ENCODE measurements at places on chromosomes 5 and 9.
A peak's percentile ranks its signal among the peaks of the same experiment; 100 is the strongest.

GRCh38 chr9:108477529-108478006 lies 378.2 kb downstream of the ACTL7B start:
- no peak for DNase-seq

DNA sequence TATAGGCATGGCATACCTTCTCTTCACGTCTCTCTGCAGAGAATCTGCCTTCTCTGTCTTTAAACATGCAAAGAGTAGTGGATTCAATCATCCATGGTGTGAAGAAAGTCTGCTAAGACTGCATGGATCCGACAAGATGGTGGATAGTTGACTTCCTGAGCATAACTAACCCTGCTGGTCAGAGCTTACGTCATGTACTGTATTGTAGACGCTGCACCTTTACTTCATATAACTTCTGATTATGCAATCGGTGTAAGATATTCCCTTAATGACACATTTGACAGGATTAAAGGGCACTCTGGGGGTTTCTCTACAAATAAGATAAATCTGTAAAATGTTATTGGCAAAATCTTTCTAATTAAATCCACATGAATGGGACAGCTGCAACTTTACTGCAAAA lies 240.3 kb upstream of the NREP start:
- DNase-seq, result peak; percentile 83

DNA sequence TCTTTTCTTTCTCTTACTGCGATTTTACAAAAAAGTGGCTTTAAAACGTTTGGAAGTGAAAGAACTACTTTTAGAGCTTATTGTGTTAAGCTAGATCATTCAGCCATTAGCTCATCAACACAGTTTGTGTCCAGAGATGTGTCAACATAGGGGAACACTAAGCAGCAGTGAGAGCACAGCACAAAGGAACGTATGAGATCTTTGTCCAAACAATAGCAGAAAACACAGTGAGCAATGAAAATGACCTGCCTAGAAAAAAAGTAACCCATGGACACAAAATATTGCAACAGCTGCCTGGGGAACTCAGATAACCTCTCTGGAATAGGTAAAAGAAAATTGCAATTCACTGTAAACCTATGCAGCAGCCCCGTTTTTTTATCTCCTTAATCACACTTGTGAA lies 372.5 kb downstream of the ARHGEF28 start:
- DNase-seq, result no peak

- DNase-seq, result no peak
Observed at GRCh38 chr5:132556153-132556762, 519 bp upstream of the RAD50 start.

DNA sequence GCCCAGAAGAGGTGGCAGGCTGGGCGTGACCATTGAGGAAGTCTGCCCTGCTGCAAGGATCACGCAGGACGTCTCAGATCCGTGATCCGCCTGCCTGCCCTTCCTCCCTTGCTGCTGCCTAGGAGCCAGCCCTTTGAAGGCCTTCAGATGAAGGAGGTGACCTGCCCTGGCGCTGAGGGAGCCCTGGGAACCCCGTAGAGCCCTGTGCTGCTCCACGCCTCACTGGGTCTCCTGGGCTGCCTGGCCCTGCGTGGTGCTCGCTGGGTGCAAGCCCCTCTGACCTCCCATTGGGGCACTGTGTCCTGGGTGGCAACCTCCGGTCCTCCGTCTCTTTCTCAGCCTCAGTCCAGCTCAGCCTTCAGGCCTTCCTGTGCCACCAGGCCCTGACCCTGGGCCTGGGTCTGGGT lies 295.3 kb upstream of the IRX4 start:
- no peak for DNase-seq

DNA sequence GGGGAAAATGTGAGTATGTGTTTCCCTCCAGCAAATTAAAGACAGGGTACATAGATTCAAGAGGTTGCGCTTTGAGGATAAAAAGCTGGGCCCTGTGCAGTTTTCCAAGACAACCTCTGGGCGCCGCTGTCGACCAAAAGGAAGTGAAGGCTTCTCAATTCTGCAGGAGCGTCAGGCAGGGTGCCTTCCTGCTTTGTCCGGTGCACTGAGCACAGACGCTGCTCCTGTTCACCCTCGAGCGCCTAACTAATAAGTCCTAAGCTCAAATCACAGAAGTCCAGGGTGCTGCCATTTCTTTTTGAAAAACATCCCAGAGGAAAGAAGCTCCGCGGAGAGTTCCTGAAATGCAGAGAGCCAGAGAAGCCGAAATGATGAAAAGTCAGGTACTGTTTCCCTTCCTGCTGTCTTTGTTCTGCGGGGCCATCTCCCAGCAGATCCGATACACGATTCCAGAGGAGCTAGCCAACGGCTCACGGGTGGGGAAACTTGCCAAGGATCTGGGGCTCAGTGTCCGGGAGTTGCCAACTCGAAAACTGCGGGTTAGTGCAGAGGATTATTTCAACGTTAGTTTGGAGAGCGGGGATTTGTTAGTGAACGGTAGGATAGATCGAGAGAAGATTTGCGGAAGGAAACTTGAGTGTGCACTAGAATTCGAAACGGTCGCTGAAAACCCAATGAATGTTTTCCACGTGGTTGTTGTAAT lies at the start of gene PCDHGB1:
TSS of gene PCDHGB1 (plus strand) at position 183 of the 703 bp plus-strand sequence. CDS start at position 345, 162 bp downstream.
- DNase-seq, result no peak

DNA sequence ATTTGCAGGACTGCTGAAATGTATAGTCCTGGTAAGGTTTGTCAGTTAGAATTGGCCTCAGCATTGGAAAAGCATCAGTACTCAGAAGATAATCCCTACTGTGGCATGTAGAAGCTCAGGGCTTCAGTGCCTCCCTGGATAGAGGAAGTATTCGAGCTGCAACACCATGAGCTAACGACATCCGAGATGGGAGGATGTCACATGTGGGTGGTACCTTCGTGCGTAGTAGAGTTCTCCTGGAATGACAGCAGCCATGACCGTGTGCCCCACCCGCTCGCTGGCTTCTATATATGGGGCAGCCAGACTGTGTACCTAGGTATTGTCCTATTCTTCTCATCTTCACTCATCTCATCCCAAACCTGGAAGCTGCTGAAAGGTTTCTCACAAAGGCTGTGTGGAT lies 345.8 kb upstream of the KLF9 start:
- DNase-seq, result no peak

DNA sequence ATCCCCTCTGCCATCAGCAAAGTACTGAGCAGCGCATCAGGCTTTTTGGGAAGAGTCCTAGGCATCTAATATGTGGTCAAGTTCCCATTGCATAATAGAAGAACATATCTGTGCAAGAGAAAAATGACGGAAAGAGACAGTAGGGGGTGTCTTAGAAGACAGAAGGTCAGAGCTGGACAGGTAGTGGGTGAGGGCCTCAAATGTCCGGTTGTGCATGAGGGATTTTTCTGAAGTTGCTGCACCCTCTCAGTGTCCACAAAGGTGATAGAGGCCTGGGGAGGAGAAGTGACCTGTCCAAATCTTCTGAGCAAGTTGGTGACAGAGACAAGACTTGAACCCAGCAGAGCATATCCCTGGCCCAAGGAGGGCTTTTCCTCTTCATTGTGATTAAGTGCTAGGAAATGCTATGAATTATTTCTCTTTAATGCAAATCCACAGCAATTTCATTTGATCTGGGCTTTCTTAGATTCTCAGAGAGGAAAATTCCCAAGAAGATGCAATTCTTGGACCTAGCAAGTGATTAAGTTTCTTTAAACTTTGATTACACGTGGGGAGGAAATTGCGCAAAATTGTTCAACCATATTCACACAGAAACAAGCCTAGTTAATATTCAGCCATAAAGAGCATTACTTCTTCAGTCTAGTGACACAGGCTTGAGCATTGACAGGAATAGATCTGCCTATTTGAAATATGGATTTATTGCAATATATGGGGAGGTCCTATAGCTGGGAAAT lies at the start of gene OR2S2:
TSS of gene OR2S2 (minus strand) at position 51 of the 734 bp plus-strand sequence. CDS start 56 bp downstream, outside the sequence.
- DNase-seq, result no peak

DNA sequence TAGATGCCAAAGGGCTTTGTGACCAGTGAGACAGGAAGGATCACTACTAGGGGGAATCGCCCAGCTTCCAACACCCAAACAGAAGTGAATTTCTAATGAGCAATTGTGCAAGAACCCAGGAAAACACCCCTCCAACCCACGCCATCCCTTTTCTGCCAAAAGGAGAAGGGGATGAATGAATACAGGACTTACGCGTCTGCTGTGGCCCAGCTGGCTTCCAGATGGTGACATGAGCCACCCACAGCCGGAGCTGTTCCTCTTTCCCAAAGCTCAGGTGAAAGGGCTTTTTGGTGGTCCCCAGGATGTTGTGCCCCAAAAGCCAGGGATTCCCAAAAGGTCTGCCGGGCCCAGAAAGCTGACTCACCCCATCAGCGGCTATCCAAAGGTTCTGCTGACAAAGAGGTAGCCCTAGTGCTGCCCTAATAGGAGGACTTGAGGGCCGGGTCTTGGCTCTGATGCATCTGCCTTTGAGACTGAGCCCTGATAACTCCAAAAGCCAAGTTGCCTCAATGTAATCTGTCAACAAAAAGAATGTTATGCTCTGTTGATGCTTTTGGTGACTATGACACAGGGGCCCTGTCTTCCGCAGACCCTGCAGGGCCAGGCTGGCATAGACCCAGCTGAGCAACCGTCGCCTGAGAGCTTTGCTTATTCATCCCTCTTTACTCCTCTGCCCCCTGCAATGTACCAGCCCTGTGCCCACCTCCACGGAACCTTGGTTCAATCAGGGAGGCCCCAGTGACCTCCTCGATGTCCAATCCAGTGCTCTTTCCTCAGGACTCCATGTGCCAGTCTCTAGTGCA lies 14.5 kb downstream of the GSN start:
- no peak for DNase-seq

DNA sequence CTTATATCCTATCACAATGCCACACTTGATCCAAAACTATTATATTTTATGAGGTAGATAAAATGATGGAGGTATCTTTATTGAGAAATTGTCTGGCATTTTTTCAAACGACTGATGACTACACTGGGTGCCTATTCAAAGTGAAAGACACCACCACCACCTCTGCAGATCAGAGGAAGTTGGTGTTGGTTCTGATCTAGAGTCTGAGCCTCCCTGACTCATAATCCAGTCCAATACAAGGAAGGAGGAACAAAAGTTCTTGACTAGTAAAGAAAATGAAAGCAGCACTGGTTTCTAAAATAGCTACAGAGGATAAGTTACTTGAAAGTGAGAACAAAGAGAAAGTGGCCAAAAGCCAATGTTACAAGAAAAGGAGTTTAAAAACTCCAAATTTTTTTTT lies 139.9 kb downstream of the RFX3 start:
- no peak for DNase-seq

GRCh38 chr5:66655395-66656324 lies 59.5 kb downstream of the MAST4 start:
- no peak for DNase-seq

GRCh38 chr5:41708604-41708940 lies 161.7 kb downstream of the OXCT1 start:
- no peak for DNase-seq

GRCh38 chr5:1730487-1730847 lies 69.2 kb downstream of the MRPL36 start:
- no peak for DNase-seq

DNA sequence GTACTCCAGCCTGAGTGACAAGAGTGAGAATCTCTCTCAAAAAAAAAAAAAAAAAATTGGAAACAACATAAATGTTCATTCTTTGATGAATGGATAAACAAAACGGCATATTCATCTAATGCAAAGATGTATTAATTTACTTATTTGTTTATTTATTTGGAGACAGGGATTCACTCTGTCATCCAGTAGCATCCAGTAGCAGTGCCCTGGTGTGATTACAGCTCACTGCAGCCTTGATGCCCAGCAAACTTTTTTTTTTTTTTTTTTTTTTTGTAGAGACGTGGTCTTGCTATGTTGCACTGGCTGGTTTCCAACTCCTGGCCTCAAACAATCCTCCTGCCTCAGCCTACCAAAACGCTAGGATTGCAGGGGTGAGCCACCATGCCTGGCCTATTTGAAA lies 24.4 kb downstream of the OR2V2 start:
- DNase-seq, result no peak

DNA sequence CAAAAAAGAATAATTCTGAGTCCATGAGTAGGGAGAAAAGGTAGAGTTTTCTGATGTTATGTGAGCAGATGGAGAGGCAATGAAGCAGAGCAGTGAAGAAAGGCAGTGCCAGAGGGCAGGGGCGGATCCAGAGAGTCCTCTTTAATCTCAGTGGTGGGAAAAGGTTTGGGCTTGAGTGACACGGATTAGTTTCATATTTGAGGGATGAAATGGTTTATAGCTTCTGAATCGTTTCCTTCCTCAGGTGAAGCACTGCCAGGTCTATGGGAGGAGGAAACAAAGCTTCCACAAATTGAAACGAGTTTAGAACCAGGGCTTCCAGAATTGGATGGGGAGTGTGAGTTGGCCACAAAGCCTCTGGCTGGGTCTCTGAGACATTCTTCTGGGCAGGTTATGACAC lies 517.0 kb upstream of the PAPPA start:
- DNase-seq, result no peak

DNA sequence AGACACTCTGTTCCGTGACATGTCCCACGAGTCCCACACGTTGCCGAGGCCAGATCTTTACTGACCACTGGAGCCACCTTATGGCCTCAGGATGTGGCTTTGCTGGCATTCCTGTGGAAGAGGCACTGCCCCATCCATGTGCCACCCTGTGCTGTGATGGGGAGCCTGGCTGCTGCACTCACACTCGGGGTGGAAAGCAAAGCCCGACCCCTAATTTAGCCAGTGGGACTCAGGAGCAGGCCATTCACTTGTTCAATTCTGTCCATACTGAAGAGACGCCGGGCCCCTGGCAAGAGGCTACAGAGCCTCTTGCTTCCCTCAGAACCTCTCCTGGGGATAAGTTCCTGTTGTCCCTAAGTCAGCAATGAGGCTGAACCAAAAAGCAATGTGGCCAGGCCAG lies 18.6 kb upstream of the CEP72 start:
- no peak for DNase-seq

- DNase-seq, result no peak
Observed at GRCh38 chr9:120946259-120946658, 19.7 kb upstream of the TRAF1 start.

GRCh38 chr5:50759526-50760270 lies 93.3 kb downstream of the PARP8 start:
- DNase-seq, result no peak

GRCh38 chr9:134317790-134318414 lies 8.4 kb upstream of the RXRA start:
- no peak for DNase-seq

DNA sequence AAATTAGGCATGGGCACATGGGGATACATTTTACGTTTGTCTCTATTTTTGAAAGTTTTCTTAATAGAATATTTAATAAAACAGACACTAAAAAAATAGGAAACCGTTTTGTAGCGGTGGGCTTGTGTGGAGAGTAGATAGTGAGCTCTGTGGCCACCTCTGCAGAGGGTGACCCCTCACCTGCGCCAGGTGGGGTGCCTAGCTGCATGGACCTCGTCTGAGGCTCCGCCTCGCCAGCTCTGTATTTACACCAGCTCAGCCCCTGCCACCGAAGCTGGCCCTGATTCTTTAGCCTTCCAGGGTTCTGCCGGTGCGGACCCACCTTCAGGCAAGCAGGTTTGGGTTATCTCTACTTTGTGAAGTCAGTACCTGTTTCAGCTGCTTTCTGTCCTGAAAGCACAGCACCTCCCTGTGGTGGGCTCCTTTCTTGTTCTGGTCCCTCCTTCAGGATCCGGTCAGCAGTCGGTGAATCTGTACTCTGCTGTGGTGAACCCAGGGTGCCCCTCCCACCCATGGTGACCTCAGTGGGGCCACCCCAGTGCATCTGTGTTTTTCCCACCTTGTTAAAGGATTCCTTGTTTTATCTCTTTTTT lies 105.2 kb upstream of the CACNA1B start:
- no peak for DNase-seq

GRCh38 chr5:219991-220390 lies 1.9 kb downstream of the SDHA start:
- no peak for DNase-seq

GRCh38 chr5:163809473-163809872 lies 304.1 kb downstream of the MAT2B start:
- no peak for DNase-seq

- no peak for DNase-seq
Observed at GRCh38 chr5:127673117-127673800, 24.4 kb downstream of the CTXN3 start.
